ENCODE measurements at places on chromosomes 5 and 9.

DNA sequence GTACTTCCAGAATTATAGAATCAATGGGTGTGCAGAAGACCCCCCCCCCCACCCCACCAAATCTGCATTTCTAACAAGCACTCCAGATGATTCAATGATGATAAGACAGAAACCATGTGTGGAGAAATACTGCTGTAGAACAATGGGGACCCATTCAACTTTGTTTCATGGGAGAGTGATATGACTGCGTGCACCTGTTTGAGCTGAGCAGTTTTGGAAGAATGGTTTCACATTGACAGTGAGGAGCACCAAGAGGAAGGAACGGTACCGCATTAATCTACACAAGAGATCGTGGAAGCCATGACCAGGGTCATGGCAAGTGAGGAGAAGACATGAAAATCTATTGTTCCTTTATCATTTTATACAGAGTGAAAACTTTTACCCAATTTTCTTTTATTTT is 202.7 kb downstream of the CD180 start:
- no peak for DNase-seq

DNA sequence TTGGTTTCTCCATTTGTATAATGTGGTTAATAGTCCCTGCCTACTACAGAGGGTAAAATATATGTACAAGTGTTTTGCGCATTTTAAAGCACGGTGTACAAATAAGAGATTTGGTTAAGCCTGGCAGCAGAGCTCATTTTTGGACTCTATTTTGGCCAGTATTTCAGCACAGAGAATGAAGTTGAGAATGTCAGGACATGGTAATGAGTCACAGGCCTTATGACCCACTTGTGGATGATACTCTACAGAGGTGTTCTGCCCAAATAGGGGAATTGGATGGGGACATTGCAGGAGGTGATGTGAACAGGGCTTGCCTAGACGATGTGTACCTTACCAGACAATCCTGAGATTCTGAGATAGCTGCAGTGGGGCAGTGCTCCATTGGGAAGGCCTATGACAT is 50.6 kb downstream of the MELK start:
- DNase-seq = no peak

DNA sequence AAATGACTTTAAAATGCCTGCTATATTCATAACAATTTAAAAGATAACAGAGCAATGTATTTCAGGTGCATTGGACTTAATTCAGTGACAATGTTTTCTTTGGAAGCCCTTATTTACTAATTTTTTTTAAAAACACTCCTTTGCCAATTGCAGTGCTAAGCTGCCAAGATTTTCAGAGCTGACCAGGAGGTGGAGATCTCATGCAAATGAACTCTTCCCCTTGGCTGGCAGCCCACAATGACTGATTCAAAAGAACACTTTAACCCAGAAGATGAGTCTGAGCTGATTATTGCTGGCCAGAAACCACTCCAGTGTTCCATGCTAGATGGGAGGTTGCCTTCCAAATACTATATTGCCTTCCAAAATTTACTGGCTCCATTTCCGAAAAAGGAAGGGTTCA is 128.3 kb upstream of the CCNH start:
- DNase-seq = no peak

GRCh38 chr5:148697180-148697808 is 43.0 kb upstream of the HTR4 start:
- DNase-seq = no peak
